ENCODE measurements at places on chromosomes 1 and 21. TPM values are rescaled to one million over a fixed set of nuclear protein-coding genes. Genes with fewer than 3 reads are reported as not detected.
A peak's percentile ranks its signal among the peaks of the same experiment; 100 is the strongest.

DNA sequence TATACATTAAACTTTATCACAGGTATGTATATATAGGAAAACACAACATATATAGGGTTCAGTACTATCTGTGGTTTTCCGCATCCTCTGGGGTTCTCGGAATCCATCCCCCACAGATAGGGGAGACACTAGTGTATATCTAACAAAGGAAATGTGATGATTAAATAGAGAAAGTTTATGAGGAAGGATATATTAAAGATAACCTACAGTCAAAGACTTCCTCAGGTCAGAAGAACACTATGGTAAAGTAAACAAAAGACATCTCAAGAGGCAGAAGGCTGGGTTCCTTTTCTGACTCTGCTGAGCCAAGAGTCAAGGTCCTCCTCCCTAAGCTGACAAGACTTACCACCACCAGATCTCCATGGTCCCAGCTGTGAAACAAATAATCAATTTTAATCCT, 12.1 kb downstream of the USP24 start:
- no peak for DNase-seq

- DNase-seq = no peak
Measured at GRCh38 chr1:115336741-115337140, 1.3 kb downstream of the NGF start.

GRCh38 chr1:11453742-11454491, 25.0 kb upstream of the DISP3 start:
- no peak for DNase-seq

DNA sequence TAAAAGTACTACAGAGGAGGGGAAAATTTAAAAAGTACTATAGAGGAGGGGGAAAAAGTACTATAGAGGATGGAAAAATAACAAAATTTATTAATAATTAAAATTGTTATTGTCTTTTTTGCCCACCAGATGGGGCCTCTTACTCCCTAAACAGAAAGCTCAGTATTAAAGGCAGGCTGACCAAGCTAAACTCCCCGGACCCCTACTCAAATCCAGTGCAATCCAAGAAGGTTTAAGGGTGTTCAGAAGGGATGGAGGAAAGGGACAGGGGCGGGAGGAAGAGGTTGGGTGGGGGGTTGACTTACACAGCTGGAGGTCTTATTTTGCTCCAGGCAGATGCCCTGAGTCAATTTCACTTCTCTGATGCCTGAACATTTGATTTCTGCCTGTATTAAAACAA, 13.7 kb downstream of the CD34 start:
- DNase-seq = peak; percentile 29

GRCh38 chr1:64624808-64625207, 120.1 kb upstream of the RAVER2 start:
- peak; percentile 17 for DNase-seq

GRCh38 chr1:229781453-229781852, 155.4 kb downstream of the URB2 start:
- DNase-seq = no peak

Gene NUP210L
- under 0.01 TPM for total RNA-seq

GRCh38 chr1:180235502-180236239, 5.6 kb downstream of the LHX4 start:
- no peak for DNase-seq

DNA sequence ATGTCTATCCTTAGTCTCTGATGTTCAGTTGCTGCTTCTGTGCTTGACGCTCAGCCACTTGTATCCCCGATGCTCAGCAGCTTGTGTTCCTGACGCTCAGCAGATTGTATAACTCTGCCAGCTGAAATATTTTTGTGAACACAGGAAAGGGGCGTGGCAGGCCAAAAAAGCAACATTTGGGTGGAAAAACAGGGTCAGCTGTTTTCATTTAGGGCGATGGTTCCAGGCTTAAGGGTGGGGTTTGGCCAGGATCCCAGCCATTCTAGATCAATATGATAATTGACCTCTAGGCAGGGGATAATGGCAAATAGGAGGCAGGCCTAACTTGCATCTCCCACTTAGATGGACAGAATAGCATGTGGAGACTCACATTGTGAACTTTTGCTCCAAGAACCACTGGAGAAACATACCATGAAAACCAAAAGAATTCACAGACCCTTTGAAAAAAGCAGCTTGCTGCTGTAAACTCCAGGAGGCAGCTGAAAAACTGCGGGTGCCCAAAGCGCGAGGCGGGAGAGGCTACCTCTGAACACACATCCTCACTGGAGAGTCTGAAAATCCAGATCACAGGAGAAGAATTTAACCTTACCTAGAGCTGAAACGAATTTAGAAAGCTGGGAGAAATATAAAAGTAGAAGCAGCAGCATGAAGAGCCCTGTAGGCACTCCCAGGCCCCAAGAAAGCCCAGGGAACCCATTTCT, 58.3 kb downstream of the ZNF648 start:
- no peak for DNase-seq

DNA sequence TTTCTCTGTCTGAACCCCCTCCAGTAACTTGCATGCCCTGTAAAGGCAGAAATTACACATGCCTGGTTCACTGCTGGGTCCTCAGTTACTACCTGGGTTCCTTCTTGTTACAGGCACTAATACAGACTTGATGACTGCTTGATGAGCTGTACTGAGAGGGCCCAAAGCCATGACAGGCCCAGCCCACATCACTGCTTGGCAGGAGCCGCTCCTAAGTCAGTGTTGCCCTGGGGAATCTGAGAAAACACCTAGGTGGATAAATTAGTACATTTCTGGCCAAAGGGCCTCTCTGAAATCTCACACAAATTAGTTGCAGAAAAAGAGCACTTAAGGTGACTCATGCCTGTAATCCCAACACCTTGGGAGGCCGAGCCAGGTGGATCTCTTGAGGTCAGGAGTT, 37.8 kb upstream of the IRF2BP2 start:
- DNase-seq = no peak

Gene TNFSF18
- total RNA-seq = 20.7 TPM

DNA sequence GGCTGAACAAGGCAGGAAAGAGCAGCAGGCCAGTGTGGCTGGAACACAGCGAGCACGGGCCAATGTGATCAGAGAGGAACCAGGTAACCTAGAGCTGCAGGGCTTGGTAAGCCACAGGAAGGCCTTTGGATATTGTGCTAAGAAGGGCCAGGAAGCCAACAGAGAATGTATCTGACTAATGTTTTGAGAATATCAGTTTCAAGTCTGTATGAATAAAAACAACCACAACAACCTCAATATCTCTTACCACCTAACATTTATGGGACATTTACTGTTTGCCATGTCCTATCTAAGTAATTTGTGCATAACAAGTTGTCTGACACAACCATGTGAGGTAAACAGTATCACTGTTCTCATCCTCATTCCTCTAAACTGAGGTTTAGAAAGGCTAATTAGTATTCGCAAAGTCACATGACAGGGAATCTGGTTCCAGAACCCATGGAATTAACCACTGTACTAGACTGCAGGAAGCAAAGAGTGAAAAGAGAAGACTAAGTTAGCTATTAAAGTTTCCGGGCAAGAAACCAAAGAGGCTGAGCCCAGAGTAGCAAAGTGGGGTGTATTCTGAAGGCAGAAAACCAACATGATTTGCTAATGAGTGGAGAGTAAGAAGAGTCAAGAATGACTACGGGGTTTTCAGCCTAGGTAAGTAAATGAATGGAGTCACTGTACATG, 38.9 kb downstream of the SPRTN start:
- no peak for DNase-seq

DNA sequence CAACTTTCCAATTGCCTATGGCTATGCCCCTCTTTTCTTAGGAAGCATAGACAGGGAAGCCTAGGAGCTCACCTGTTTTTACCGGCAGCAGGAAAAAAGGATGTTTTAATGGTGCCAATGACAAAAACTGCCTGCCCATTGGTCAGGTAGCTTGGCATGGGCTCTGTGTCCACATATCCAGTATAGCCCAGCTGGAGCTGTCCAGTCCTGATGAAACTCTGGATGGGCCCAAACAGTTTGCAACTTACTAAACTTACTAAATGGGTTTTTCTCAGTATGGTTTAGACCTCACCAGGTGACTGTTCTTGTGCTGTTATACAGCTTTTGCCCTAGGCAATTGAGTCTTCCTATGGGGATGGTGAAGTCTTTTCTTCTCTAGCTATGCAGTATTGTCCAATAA, 711.2 kb downstream of the AMY1C start:
- no peak for DNase-seq

GRCh38 chr1:38917337-38917736, 24.3 kb downstream of the RHBDL2 start:
- DNase-seq = no peak

- DNase-seq = no peak
Measured at GRCh38 chr1:157168015-157168414, 29.8 kb upstream of the ETV3 start.

DNA sequence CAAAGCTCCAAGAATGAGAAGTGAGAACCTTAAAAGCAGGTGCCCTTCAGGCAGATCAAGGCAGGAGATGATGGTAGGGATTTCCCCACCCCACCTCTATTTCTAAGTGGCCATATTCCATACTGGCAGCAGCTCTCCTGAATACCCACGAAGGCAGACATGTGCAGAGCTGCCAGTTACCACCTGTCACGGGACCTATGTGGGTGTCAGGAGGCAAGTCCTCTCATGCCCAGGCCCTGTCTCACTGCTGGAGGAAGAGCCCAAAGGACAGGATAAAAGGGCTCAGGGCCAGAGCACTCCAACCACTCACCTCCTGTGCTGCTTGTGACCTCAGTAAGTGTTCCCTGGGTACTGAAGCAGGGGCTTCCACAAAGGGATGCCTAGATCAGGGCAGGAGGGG, 721 bp upstream of the LCE1B start:
- no peak for DNase-seq

Gene MFSD2A
- total RNA-seq = 0.13 TPM

All from dermis microvascular lymphatic vessel endothelial cell (primary cell).